ENCODE measurements at places on chromosomes 16 and 17.
A peak's percentile ranks its signal among the peaks of the same experiment; 100 is the strongest.

GRCh38 chr16:71853413-71853812 lies 7.6 kb downstream of the ATXN1L start:
- DNase-seq, result no peak

DNA sequence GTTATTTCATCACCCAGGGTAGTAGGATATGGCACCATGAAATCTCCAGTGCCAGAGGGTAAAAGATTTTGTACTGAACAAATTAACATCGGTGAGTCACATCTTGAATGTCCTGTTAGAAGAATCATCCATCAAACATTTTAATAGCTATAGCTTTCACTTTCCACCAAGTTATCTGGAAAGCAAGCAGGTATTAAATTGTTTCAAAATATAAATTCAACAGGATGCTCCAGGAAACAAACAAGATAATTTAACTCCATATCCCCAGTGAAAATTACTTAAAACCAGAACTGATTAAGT lies 2.4 kb downstream of the VEZF1 start:
- DNase-seq, result no peak

GRCh38 chr16:21598206-21598605 lies 1.2 kb upstream of the METTL9 start:
- no peak for DNase-seq

DNA sequence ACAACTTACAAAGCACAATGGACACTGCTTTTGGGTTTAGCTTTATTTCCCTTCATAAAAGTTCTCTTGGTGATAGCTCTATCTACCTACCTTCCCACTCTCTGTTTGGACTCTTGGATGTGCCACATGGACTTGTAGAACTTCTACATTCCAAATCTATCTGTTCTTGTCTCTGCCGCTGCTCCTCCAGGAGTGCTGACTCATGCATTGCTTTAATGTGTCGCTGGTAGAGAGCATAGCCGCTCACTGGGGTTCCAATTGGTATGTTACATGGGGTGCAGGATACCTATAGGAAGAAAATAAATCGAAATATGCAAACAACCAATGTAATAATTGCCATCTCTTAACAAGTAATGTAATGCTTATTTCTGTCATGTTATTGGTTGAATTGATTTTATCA lies 92.1 kb downstream of the TTC19 start:
- DNase-seq, result no peak

- DNase-seq, result no peak
Observed at GRCh38 chr16:73021866-73022495, 25.9 kb downstream of the ZFHX3 start.

DNA sequence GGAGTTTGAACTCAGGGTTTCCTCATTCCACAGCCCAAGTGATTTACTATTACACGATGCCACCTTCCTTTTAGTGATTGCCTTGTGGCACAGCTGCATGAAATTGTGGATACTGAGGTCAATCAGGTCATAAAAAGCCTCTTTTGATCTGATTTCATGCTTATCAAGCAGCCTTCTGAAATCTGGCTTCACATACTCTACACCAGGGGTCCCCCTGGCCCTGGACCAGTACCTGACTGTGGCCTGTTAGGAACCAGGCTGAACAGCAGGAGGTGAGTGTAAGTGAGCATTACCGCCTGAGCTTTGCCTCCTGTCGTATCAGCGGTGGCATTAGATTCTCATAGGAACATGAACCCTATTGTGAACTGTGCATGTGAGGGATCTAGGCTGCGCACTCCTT lies 13.8 kb downstream of the SLFN5 start:
- DNase-seq, result no peak

GRCh38 chr17:11944587-11944986 lies 52.7 kb downstream of the ZNF18 start:
- DNase-seq, result no peak

GRCh38 chr16:81275064-81275532 lies 36.6 kb downstream of the BCO1 start:
- no peak for DNase-seq

- DNase-seq, result no peak
Observed at GRCh38 chr17:75110234-75110937, 617 bp downstream of the ARMC7 start.

DNA sequence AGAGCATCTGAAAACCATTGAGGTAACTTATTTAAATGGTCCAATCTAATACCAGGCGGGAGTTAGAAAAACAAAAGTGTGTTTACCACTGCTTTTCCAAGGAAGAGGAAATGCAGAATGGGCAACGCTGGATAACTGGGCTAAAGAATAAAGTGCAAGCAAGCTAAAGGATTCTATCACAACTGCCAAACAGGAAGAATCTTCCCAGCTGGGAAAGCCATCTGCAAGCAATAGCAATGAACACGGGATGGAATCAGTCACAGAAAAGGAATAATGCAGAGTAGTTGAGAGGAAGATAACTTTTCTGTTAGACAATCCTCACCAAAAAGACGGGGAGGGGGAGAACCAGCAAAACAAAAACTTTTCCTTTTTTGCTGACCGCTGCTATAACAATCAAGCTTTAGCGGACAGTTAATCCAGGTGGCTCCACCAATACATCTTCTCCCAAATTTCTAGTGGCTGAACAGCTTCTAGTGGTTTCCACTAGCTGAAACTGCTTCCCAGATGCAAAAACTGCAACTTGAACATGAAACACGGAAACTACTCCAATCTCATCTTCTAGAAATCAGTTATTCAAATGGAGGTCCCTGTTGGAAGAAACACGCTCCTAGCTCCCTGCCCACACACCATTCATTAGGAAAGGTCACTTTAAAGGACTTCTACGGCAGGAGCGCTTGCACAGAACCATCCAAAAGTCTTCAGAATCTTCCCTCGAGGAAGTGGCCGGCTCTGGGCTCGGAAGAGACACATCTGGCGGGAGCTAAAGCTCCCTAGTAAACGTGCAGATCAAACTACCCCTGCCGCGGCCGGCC lies 929 bp downstream of the TMEM11 start:
- no peak for DNase-seq

- no peak for DNase-seq
Observed at GRCh38 chr17:43753493-43754129, 5.0 kb downstream of the SOST start.

- no peak for DNase-seq
Observed at GRCh38 chr17:46020023-46020761, 21.1 kb downstream of the STH start.

- no peak for DNase-seq
Observed at GRCh38 chr16:57756424-57757325, 21.1 kb downstream of the KATNB1 start.

GRCh38 chr17:60493847-60494321 lies 32.2 kb downstream of the APPBP2 start:
- DNase-seq, result no peak

GRCh38 chr17:8707332-8708024 lies 37.2 kb downstream of the CCDC42 start:
- no peak for DNase-seq

GRCh38 chr16:7334801-7335560 lies 2.3 kb downstream of the RBFOX1 start:
- DNase-seq, result no peak

DNA sequence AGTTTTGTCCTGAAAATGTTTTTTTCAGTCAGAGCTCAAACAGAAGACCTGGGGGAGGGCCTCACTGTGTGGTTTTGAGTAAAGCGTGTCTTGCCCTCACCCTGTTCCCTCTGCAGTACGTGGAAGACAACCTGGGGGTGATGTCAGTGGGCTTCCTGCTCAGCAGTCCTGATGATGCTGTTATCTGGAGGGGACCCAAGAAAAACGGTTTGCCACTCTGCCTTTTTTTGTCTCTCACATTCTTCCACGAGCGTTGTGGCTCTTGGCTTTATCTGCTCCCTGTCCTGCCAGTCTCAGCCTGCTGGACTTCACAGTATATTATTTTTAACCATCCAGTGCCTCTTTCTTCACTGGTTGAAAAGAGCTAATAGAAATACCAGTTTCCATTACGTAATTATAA lies 12.9 kb downstream of the NUBP1 start:
- DNase-seq, result no peak

- peak; percentile 66 for DNase-seq
Observed at GRCh38 chr17:45225964-45226530, 4.4 kb downstream of the FMNL1 start.

DNA sequence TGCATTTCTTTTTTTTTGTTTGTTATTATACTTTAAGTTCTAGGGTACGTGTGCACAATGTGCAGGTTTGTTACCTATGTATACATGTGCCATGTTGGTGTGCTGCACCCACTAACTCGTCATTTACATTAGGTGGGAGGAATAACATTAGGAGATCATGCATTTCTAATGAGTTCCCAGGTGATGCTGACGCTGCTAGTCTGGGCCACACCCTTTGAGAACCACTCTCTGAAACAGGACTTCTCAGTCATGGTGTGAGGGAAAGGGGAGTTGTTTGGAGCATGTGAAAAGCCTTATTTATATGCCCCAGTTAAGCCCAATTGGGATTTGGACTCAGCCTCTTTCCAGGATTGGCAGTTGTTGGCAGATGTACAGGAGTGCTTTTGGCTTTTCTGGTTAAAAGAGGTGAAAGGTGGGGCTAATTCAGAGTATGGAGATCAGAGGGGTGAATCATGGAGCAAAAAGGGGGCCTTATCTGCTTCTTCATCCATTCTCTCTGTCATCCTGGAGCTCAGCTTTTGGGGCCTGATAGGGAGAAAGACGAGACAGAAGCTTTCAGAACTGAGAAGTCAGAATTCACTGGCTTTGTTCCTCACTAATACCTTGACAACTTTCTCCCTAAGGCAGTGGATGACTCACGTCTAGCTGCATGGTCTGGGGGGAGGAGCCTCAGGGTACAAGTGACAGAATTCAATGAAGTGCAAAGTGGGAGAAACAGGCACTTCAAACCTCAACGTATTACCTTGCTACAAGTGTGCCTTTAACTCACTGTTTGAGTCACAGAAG lies 180.0 kb upstream of the CACNG3 start:
- no peak for DNase-seq

GRCh38 chr16:52035436-52035835 lies 511.5 kb downstream of the TOX3 start:
- DNase-seq, result no peak

DNA sequence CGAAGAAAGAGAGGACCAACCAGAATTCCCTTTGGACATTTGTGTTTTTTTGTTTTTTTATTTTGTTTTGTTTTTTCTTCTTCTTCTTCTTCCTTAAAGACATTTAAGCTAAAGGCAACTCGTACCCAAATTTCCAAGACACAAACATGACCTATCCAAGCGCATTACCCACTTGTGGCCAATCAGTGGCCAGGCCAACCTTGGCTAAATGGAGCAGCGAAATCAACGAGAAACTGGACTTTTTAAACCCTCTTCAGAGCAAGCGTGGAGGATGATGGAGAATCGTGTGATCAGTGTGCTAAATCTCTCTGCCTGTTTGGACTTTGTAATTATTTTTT lies 3.6 kb downstream of the SOX9 start:
- DNase-seq, result no peak

- DNase-seq, result no peak
Observed at GRCh38 chr16:83802135-83802534, 5.6 kb upstream of the HSBP1 start.

DNA sequence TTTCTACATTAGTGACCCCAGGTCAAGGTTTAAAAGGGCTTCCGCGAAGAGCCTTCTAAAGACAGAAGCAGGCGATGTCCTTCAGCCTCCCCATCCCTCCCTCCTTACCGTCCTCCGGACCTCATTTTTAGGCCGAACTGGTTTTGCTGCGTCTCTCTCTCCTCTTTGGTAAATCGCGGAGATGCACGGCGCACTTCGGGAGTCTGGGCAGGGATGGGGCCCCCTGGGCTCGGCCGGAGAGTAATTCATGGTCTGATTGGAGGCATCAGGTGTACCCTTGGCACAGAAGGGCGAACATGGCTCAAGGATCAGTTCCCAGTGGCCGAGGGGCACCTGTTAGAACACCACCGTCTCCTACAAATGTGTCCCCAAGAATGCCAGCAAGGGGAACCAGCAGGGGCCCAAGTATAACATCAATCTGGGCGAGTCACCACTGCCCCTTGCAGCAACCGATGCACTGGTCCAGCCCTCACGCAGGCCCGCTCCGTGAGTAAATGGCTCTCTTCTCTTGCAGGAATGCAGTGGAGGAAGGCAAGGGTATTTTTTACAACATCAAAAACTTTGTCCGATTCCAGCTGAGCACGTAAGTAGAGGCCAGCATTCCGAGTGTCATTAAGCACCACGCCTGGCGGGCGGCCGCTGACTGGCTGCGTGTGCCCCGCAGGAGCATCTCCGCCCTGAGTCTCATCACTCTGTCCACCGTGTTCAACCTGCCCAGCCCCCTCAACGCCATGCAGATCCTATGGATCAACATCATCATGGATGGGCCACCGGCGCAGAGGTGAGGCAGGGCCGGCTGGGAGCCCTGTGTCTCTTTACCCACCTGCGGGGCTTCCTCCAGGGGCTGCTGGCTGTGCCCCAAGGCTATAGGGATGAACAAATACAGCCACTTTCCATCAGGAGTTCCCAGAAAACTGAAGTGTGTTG lies 45.6 kb downstream of the MEAK7 start:
- DNase-seq, result no peak

DNA sequence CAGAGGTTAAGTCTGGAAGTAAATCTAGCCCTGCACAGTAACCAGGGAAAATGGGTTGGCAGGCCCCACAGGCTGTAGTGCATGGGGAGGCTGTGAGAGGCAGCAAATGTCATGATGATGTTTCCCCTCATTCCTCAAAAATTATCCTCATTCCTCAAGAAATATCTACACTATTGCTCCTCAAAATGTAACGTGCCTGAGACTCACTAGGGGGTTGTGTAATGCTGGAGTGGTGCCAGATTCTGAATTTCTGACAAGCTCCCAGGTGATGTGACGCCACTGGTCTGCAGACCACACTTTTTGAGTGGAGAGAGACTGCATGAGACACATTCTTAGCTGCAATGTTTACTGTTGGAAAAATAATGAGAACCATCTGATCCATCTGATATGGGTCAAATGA lies 1.2 kb upstream of the MPP3 start:
- no peak for DNase-seq

GRCh38 chr17:35432176-35433074 lies at the start of gene SLFN12:
Gene SLFN12 (minus strand): TSS chr17:35432500. CDS start chr17:35423028, 9,472 bp downstream.
- DNase-seq, result peak; percentile 18

DNA sequence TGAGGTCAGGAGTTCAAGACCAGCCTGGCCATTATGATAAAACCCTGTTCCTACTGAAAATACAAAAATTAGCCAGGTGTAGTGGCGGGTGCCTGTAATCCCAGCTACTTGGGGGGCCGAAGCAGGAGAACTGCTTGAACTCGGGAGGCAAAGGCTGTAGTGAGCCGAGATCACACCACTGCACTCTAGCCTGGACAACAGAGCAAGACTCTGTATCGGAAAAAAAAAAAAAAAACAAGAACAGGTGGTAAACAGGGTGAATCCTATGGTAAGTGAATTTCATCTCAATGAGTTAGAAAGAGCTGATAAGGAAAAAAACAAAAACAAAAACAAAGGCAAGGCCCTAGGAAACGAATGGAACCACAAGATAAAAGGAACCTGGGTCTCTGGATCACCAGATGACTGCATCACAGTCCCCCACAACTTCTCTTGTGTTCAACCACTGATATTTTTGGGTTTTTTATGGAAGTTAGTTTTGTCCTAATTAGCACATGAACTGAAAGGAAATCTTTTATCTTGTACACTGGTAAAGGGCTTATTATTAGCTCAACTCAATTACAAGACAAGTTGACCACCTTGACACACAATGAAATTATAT lies 21.0 kb downstream of the GLG1 start:
- no peak for DNase-seq

GRCh38 chr16:56836410-56837230 lies 28.4 kb upstream of the SLC12A3 start:
- no peak for DNase-seq

- DNase-seq, result no peak
Observed at GRCh38 chr17:30552994-30553566, 75.9 kb downstream of the GOSR1 start.

- DNase-seq, result no peak
Observed at GRCh38 chr17:45573924-45574770, 83.6 kb upstream of the PLEKHM1 start.

Data from C1 segment of cervical spinal cord (tissue), 14 donors.